Stimulated activated CD8-positive, alpha-beta memory T cell treated with anti-CD3 and anti-CD28 coated beads, Interleukin-4, amount 100 ng/mL, for 1 hour (primary cell): ENCODE measurements at places on chromosomes 1 and 21.

DNA sequence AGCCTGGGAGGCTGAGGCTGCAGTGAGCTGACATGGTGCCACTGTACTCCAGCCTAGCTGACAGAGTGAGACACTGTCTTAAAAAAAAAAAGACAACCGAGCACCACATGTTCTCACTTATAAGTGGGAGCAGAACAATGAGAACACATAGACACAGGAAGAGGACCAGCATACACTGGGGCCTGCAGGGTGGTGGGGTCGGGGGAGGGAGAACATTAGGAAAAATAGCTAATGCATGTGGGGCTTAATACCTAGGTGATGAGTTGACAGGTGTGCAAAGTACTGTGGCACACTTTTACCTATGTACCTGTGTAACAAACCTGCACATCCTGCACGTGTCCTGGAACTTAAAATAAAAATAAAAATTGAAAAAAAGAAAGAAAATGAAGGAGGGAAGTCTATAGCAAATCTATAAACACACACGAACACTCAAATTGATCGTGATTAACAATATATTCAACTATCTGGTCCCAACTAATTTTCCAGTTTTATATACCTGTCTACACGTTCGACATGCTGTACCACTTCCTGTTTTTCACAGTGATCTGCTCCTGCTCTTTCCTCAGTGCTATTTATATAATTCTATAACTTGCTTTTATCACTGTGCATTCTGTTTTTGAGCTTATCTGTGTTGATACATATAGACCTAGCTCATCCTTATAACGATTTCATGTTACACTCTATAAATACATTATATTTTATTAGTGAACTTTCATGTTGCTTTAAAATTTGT lies 27.2 kb downstream of the AK5 start:
- DNase-seq: no peak

DNA sequence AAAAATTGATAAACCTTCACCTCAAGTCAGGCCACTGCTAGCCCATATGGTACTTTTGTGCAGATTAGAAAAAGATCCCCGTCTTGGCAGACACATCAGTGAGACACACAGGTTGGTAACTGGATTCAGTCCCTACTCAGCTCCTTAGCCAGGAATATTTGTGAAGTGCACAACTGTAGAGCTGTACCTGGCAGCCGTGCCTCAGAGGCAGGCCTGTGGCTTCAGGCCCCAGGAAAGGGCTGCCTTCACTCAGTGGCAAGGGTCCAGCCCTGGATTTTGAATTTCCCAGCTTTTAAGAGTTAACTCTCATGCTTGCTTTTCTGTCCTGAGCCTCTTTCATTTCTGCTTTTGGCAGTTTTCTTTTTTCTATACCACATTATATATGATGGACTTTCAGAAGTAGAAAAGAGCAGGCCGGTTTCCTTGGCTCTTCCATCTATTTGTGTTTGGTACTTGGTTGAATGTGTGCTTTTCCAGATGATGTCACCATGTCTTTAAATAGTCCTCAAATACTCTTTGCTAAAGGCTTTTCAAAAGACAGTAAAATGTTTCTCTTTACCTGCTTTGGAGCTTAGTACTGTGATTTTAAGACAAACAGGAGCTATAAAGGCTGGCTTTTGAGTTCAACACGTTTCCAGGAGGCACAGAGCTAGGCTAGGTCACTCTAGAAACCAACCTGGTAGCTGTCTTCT lies 186.6 kb downstream of the AK5 start:
- no peak for DNase-seq

GRCh38 chr1:235045034-235045690 lies 83.5 kb downstream of the TOMM20 start:
- DNase-seq: no peak

DNA sequence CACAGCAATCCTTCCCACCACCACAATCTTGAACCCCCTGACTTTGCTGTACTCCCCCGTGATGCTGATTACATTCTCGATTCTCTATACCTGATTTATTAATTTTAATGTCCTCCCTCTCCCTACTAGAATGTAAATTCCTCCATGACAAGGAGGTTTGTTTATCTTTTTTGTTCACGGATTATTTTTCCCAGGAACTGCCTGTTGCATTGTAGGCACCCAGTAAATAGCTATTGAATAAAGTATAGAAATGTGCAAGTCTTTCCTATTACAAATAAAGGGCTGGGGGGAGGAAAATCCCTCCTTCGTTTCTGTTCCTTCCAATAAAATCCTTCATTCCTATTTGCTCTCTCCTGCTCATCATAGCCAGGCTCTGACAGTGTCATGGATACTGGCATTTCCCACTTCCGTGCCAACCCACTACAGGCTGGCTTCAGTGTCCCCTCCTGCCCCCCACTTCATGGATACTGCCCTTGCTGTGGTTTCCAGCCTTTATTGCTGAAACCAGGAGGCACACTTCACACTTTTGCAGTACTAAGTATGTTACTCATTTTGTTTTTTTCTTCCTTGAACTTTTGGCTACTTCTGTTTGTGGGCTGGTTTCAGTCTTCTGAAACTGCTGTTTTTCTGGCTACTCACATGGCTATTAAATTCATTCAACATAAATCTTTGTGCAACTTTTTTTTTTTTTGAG lies 7.5 kb downstream of the KIF1B start:
- DNase-seq: no peak

GRCh38 chr1:218463194-218464156 lies 118.3 kb downstream of the TGFB2 start:
- DNase-seq: no peak

DNA sequence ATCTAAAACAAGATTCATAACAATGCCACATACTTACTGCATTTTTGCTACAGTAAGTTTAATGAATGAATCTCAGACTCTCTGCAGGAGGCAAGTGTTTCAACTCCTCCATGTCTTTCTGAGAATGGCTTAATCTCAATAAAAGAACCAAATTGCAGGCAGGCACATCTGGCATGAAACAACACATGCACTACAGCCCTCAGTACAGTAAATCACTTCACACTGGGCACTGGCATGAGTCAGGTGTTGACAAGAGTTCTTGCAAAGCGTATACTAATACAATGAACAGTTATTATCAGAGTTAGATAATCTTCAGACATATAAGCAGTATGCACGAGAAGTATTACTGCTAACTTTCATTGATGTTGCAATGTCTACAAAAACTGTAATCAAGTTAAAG lies 1386.8 kb downstream of the MRPL39 start:
- no peak for DNase-seq

- DNase-seq: no peak
Measured at GRCh38 chr1:244173769-244174168, 122.7 kb downstream of the ZBTB18 start.

- DNase-seq: no peak
Measured at GRCh38 chr1:44695671-44696070, 21.2 kb downstream of the ARMH1 start.

- no peak for DNase-seq
Measured at GRCh38 chr1:213669964-213670691, 317.6 kb upstream of the PROX1 start.

DNA sequence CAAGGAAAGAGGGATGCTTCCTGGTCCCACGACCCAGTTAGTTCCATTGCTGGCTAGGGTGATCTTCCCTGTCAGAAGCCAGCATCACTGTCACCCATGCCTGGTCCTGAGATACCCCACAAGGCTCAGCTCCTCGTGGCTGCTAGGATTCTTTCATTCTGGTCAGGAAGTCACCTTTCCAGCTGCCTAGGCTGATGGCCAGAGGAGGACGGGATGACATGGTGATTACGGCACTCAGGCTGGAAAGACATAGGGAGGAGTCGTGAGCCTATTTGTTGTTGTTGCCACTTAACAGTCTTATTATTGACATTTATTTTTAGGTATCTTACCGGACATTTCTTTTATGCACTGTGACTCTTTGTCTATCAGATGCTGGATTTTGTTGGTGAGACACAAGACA lies 20.0 kb upstream of the MAPKAPK2 start:
- DNase-seq: no peak

GRCh38 chr1:205183676-205184335 lies 27.7 kb downstream of the DSTYK start:
- DNase-seq: no peak

DNA sequence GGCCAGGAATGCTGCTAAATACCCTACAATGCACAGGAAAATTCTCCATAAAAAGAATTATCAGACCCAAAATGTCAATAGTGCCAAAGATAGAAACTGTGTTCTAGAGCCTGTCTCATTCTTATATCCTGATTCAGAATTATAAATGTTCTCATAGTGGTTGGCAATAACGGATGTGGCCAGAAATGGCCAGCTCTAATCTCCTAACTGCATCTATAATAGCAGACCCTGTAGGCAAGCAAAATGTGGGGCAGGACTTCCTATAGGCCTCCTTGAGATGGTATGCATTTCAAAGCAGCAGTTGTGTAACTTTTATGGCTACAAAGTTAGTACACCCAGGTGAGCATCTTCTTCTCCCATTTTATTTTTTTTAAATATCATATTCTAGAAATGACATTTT lies 95.9 kb upstream of the SGIP1 start:
- DNase-seq: no peak

DNA sequence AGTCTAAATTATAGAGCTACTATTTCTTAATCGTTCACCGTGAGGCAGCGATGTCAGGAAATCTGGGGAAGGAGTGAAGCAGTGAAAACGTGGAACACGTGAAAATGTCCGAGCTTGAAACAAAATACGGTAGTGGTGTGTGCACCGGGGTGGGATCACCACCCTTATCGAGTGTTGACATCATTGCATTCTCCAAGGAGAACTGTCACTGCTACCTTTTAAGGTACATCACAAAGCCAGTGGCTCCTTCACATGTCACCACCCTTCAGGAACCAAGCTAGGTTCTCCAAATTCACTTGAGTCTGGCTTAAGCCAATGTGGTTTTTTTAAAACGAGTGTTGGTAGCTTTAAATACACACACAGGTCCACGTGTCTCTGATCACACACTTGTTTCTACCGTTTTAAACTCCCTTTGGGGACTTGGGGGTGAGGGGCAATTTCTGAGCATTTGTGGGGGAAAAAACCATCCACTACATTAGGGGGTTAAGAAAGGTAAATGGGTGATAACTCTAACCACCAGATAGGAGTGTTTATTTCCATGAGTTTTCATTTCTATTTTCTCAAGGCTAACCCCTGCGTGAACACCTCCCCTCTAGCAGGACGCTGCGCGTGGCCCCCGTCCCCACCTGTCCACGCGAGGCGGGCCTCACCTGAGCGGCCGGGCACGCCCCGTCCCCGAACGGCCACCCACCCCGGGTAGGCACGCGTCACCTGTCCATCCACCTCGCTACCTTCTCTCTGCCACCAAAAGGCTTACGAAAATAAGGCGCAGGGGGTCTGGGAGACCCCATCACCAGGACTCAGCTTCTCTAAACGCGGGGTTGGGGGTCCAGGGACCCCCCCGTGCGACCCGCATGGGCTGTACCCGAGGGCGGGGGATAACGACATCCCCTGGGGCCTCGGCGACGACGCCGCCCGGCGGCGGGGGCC lies 978 bp downstream of the PRDM15 start:
- no peak for DNase-seq

DNA sequence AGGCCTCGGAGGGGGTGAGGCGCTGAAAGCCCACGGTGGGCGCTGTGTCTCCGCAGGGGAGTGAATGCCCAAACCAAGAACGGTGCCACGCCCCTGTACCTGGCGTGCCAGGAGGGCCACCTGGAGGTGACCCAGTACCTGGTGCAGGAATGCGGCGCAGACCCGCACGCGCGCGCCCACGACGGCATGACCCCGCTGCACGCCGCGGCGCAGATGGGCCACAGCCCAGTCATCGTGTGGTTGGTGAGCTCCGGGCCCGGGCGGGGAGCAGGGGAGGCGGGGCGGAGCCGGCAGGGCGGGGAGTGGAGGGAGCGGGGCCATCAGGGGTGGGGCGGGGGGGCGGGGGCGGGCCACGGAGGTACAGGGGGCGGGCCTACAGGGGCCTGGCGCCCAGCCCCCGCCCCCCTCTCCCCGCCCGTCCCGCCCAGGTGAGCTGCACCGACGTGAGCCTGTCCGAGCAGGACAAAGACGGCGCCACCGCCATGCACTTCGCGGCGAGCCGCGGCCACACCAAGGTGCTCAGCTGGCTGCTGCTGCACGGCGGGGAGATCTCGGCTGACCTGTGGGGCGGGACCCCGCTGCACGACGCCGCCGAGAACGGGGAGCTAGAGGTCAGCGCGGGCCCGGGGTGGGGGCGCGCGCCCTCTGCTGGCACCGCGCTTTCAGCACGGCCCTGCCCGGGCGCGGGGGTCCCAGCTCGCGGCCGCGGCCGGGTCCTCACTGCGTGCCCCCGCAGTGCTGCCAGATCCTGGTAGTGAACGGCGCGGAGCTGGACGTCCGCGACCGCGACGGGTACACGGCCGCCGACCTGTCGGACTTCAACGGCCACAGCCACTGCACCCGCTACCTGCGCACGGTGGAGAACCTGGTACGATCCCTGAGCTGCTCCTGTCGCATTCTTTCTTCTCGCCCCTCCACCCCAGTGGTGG lies 15.9 kb downstream of the ESPN start:
- peak; percentile 52 for DNase-seq

DNA sequence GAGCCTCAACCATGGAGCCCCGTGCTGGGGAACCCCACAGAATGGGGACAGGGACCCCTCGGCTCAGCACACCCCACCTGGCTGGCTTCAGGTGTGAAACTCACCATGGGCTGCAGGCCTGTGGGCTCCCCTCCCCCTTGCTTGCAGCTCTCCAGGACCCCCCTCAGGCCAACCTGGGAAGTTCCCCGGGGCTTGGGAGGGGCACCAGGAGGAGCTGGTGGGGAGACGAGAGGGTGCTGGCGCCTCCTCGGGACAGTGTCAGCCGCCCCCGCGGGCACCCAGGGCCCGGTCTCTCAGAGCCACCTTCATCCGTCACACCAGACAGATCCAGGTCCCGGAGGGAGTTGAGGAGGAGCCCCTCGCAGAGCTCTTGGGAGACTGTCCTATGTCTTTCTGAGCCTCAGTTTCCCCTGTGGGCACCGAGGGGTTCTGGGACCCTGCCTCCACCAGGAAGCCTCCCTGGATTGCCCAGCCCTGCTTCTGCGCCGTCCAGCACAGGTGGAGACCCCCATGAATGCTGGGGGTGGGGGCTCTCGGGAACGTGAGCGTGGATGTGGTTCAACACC lies 657 bp upstream of the TNFRSF18 start:
- DNase-seq: no peak
